ENCODE measurements at places on chromosomes 16 and 17. TPM values are rescaled to one million over a fixed set of nuclear protein-coding genes. Genes with fewer than 3 reads are reported as not detected.

ASPHD1 gene
- 1.5 TPM for total RNA-seq

C1QL1 gene
- total RNA-seq = not detected

- DNase-seq = no peak
These were observed 72.1 kb downstream of the PDPK1 start for GRCh38 chr16:2609827-2610470.

GRCh38 chr17:82134101-82134500 lies 36.1 kb upstream of the FASN start:
- DNase-seq = no peak

FGF11 gene
- total RNA-seq = 1.7 TPM

DNA sequence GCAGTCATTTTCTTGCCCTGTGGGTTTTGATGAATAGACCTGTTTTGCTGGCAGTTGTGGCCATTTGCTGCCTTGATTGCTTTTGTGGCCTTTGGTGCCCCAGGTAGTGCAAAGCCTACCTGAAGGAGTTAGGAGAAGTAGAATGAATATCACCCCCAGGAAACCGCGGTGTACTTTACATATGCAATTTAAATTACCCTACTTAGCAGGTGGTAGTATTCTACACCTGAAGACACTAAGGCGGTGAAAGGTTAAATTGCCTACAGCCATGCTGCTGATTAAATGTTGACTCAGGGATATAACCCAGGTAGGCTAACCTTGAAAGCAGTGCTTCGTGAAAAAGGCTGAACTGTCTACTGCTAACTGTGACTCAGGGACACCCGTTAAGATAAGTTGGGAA lies 27.2 kb upstream of the WWOX start:
- no peak for DNase-seq

KRT36 gene
- not detected for total RNA-seq

GRCh38 chr17:75046407-75047289 lies at the start of the genes ATP5PD and KCTD2:
ATP5PD (minus strand) TSS chr17:75046969; CDS start chr17:75042650, 4,319 bp downstream.
KCTD2 (plus strand) TSS chr17:75047225; CDS start chr17:75047251, 26 bp downstream.
- peak; percentile 97 for DNase-seq

- DNase-seq = no peak
These were observed 9.1 kb upstream of the SLC47A2 start for GRCh38 chr17:19725486-19725885.

ITGAD gene
- total RNA-seq = not detected

- no peak for DNase-seq
These were observed 2.0 kb upstream of the SPHK1 start for GRCh38 chr17:76382351-76382802.

TPSAB1 gene
- total RNA-seq = not detected

DNA sequence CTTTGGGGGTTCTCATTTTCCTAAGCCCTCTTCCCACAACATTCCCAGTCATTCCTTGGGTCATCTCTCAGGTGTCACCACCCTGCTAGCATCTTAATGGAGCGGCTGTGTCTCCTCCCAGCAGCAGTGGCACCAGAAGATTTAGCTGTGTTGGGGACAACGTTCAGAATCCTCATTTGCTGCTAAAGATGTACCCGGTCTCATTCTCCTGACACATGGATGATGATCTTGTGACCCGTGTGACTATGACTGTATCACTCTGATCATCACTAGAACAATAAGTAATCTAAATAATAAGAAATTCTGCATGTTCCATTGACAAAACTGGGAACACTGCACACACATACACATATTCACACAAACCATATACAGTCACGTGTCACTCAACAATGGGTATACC lies 399.9 kb upstream of the HSBP1 start:
- no peak for DNase-seq

NXPH3 gene
- 1.4 TPM for total RNA-seq

- DNase-seq = no peak
These were observed 599.2 kb downstream of the MAF start for GRCh38 chr16:79001156-79001967.

DNA sequence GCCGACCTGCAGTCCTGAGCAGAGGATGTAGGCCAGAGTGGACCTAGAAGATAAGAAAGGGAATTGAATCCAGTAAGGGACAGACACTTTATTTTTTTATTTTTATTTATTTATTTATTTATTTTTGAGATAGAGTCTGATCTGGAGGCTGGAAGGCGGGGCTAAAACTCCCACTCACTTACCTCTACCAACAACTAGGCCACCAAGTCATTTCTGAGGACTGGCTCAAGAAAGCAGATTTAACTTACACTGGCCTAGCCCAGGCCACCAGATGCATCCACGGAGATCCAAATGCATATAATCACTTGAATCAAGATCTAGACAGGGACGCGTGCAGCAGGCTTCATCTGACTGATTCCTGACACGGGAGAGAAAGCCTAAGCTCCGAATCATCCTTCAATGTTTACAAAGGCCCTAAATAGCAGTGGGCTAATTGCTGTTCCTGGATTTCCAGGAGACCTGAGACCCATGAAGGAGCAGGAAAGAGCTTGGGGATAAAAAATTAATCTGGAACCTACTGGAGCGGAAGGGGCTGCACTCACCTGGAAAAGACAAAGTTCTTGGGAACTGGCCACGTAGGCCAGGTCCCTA lies 1.1 kb upstream of the ALOX12 start:
- no peak for DNase-seq

DNA sequence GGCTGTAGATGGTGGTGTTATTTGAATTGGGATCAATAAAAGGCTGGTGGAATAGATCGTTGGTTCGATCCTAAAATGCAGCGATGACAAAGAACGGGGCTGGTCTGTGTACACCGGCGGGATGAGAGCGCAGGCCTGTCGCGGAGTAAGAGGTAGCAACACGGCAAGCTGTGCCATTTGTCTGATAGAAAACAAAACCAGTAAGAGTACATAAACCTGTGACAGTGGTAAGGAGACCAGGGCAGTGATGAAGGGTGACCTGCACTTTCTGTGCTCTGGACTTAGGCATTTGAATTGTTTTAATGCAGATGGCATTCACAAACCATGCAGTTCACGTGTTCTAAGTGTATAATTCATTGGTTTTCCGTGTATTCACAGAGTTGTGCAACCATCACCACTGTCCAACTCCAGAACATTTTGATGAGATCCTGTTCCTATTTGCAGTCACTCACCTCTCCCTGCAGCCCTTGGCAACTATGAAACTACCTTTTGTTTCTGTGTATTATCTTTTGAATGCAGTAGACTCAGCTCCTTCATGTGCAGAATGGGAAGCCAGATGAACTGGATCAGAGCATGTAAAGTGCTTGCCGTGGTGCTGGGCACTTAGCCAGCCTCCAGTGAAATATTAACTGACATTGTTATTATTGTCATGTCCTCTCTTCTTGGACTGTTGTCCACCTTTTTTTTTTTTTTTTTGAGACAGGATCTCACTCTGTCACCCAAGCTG lies 286.1 kb downstream of the SNX29 start:
- no peak for DNase-seq

ADGRG3 gene
- not detected for total RNA-seq

CSH2 gene
- total RNA-seq = not detected

DNA sequence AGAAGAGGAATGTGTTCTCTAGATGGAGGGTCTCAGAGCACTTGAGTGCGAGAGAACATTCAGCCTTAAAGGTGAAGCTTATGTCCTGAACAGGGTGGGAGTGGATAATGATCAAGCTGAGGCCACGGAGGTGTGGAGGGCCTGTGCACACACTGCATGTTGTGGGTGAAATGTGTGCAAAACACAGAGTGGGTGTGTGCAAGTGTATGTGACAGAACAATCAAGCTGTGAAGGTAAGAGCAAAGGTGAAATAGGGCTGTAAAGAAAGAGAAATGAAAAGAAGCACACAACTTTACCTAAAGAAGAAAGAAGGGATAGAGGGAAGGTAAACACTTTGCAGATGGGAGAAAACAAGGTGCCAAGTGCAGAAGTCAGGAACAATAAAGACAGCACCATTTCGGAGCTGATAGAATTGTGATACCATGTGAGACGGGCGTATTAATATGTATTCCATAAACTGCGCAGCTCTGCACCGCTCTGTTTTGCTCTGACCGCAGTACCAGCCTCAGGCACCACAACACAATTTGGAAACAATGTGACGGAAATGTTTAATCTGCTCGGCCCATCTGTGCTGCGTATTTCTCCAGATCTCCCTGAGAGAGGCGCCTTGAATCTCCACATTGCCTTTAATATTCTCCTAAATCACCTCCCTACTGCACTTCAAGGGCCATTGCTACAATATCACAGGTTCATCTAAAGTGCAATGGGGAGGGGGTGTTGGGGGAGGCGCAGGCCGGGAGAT lies 40.6 kb downstream of the SNX11 start:
- DNase-seq = no peak

SLC5A11 gene
- total RNA-seq = not detected

DNA sequence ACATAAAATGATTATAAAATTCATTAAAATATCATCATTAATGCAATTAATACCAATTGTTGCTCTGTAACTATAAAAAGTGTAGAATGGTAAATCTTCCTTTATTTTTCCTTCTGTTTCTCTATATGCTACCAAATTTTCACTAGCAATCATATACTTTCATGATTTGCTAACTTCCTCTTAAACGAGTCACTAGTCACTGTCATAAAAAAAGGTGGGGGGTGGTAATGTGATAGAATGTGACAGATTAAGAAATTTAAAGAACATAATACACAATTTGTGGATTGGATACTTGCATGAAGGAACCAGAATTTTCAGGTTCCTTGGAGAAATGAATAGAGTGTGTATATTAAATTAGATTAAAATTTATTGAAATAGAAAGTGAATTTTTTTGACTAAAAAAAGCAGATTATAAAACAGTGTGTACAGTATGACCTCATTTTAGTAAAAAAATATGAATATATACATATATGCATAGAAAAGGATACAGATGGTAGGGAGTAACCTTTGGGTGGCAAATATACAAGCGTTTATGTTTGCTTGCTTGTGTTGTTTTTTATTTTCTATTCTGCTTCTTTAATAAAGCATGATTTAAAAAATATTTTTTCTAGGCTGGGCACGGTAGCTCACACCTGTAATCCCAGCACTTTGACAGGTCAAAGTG lies 56.7 kb upstream of the C17orf78 start:
- DNase-seq = no peak

DNA sequence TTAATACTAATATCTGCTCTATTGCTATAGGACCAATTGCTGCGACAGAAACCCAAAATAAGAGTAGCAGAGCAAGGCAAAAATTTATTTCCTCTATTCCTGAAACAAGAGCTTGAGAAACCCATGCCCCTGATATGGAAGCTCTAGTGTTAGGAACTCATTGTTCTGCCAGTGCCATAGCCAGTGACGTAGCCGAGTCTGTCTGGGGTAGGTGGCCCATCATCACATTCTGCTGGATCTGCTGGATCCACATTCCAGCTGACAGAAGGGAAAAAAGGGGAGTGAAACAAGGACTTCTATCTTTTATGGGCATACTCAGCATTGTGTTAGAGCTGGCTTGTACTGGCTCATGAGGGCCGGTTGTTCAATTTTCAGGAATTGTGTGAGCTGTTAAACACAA lies 248.9 kb upstream of the MON1B start:
- no peak for DNase-seq

- DNase-seq = peak; percentile 59
These were observed 1.0 kb downstream of the MCRIP1 start for GRCh38 chr17:81831957-81832607.

DNA sequence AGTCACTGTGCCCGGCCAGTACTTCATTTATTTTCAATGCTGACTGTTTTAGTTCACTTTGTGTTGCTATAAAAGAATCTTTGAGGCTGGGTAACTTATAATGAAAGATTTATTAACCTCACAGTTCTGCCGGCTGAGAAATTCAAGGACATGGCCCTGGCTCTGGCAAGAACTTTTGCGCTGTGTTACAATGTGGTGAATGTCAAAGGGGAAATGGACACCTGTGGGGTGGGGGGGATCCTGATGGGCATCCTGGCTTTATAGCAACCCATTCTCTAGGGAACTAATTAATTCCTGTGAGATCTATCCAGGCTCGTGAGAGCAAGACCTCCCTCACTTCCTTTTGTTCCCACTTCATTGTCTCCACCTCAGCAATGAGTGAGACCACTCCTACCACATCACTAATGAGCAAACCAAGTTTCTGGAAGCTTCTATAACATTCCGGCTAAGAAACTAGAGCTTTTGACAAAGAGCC lies 17.1 kb upstream of the CDH3 start:
- no peak for DNase-seq

DNA sequence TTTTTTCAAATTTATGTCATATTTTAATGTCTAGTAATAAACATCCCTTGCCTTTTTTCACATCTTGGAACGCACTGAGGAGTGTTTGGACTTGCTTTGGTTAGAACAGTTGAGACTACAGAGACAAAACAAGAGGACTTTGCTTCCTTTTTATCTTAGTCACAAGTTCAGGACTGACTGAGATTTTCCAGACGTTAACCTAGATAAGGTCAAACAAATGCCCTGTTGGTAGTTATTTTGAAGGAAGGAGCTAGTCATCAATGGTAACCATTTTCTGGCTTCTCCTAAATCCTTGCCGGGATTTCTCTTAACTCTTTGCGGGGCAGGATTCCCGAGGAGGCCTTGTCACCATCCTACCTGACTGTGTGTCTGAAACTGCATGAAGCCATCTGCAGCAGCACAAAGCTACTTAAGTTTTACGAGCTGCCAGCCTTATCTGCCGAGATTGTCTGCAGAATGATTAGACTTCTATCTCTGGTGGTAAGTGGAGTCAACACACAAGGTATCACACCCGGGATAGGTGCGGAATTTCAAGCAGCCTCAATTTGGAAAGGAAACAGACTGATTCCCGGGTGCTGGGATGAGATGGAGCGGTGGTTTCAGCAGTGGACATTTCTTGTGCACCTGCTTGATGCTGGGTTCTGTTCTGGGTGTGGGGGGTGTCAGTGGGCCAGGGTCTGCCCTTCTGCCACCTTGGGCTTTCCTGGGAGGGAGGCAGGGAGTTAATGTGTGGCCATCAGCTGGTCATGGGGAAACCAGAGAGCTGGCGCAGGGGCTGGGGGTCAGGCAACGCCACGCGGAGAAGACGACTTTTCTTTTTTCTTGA lies 48.3 kb downstream of the RNF213 start:
- DNase-seq = peak; percentile 17

GRCh38 chr16:87317750-87318644 lies 805 bp upstream of the C16orf95 start:
- peak; percentile 68 for DNase-seq

ZNF267 gene
- 17.7 TPM for total RNA-seq

GPR179 gene
- total RNA-seq = under 0.01 TPM

GRCh38 chr17:15341385-15341849 lies at the start of gene TEKT3:
TEKT3 (minus strand) TSS chr17:15341597; CDS start chr17:15331585, 10,012 bp downstream.
- peak; percentile 46 for DNase-seq

- no peak for DNase-seq
These were observed 10.3 kb downstream of the KANSL1 start for GRCh38 chr17:46182961-46183360.

DOC2A gene
- not detected for total RNA-seq

- DNase-seq = no peak
These were observed at the start of gene BAIAP3 for GRCh38 chr16:1333149-1333812. BAIAP3 (plus strand) TSS chr16:1333645; CDS start chr16:1338550, 4,905 bp downstream.

SCN4A gene
- not detected for total RNA-seq

PLXDC1 gene
- total RNA-seq = 3.3 TPM

GRCh38 chr17:2266865-2267228 lies 36.7 kb downstream of the SMG6 start:
- DNase-seq = no peak

All from fibroblast of the aortic adventitia (primary cell).